ENCODE measurements at places on chromosomes 4 and X.

- DNase-seq = no peak
Observed at GRCh38 chr4:5568931-5569330, 139.4 kb downstream of the EVC2 start.

GRCh38 chr4:1291091-1291490 is 1.4 kb downstream of the MAEA start:
- no peak for DNase-seq

DNA sequence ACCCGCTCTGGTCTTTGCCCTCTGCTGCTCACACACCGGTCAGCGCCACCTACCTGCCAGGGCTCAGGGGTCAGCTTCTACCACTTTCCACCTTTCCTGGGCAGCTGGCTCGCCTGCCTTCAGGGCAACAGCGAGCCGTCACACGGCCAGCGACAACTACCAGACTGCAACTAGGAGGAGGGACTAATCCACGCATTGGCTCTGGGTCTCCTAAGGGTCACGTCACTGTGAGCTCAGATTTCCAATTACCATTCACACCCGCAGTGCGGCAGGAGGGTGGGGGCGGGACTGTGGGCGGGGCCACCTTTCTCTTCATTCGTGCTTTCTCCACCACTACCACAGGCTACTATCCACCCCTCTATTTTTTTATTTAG is at the start of gene BEX5:
Gene BEX5, minus strand, starts transcription at position 172 of the 374 bp plus-strand sequence. CDS start 1,712 bp downstream, outside the sequence.
- DNase-seq = peak; percentile 61

DNA sequence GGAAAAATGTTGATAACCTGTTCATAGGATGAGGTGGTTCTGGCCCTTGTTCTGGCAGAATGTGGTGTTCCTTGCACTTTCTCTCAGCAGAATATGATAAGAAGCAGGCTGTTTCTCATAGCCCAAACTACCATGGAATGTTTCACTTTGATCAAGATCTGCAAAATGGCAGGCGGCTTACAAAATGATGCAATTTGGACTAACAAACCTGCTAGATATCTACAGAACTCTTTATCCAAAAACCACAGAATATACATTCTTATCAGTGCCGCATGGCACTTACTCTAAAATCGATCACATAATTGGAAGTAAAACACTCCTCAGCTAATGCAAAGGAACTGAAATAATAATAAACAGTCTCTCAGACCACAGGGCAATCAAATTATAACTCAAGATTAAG is 55.9 kb upstream of the ABCB7 start:
- DNase-seq = no peak

DNA sequence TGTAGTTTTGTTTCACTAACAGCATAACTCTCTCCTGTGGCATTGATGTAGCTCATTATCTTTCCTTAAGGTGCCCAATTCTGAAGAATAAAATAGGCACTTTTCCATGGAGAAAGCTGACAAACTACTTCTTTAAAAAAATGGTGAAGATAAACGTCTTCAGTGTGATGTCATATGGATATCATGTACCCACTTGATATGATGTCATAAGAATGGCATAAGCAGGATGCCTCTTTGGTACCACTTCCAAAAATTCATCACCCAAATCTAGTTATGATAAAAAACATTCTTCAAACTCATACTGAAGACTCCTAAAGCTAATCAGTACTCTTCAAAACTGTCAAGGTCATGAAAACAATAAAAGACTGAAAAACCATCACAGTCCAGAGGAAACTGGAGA is 2.9 kb upstream of the CXCL3 start:
- DNase-seq = no peak

DNA sequence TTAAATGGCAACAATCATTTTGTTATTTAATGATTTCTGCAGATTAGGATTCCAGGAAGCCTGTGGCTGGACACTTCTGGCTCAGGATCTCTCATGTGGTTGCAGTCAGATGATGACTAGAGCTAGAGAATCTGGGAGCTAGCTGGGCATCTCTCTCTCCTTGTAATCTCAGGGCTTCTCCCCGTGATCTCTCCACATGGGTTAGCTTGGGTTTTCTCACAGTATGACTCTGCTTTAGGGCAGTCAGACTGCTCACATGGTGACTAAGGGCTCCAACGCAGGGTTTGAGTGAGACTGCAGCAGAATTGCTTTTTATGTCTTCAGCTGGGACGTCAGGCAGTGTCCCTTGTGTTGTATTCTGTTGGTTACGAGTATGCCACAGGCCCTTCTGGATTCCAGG is 361.4 kb downstream of the CBLL2 start:
- DNase-seq = no peak

DNA sequence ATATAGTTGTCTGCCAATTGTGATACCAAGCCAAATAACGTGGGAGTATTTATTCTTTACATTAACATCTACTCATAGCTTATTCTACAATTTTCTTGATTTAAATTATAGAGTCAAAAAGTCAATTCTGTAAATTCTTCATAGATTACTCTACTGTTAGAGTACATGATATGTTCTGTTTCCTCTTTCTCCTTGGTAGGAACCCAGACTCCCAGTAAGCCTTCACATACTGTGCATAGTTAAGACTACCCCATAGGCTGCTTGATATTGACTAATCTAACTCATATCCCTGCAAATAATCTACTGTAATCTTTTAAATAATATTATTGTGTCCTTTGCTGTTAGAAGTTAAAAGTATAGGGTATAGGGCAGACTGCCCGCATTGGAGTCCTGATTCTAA is 35.4 kb downstream of the BANK1 start:
- DNase-seq = no peak
